ENCODE measurements at places on chromosomes 5 and 9.
A peak's percentile ranks its signal among the peaks of the same experiment; 100 is the strongest.

- peak; percentile 17 for DNase-seq
Measured at GRCh38 chr5:127441799-127442484, 75.5 kb upstream of the PRRC1 start.

DNA sequence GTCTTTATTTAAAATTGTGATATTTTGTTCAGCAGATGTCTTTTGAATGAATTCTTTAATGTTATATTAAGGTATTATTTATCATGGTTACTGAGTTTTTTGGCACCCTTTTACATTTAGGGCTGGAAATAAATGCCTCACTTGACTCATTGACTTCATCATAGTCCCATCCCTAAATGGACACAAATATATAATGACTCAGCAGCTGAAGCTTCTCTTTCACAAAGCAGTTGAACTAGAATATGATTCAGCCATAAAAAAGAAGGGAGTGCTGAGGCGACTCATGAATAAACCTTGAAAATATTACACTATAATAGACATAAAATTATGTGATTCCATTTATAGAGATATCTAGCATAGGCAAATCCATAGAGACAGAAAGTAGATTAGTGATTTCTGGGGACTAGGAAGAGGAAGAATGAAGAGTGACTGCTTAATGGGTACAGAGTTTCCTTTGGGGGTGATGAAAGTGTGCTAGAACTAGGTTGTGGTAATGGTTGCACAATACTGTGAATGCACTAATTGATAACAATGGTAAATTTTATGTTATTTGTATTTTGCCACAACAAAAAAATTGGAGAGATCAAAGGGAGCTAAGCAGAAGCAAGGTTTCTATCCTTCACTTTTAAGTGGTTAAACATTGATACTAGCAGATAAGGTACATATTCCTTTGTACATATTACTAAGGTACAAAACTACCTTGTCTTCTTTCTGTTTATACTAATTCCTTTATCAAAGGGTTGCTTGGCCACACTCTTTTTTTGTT is 449.6 kb downstream of the NTRK2 start:
- no peak for DNase-seq

- DNase-seq, result no peak
Measured at GRCh38 chr9:36940500-36940853, 93.6 kb downstream of the PAX5 start.

DNA sequence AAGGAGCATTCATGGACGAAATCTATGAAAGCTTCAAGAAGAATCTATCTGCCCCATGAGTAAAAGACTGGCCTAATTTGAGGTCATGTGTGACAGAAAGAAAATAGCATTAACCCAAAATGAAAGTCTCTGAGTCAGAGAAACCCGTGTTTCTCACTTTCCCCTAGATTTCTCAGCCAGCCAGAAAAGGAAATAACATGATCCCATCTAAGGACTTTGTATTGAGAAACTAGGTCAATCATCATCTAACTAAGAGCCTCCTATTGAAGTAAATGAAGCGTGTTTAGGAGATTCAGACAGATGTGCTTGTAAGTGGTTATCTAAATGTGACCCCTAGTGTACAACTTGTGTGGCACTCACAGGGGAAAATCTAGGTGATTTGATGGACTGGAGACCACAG is 77.3 kb upstream of the ZNF366 start:
- DNase-seq, result peak; percentile 32

DNA sequence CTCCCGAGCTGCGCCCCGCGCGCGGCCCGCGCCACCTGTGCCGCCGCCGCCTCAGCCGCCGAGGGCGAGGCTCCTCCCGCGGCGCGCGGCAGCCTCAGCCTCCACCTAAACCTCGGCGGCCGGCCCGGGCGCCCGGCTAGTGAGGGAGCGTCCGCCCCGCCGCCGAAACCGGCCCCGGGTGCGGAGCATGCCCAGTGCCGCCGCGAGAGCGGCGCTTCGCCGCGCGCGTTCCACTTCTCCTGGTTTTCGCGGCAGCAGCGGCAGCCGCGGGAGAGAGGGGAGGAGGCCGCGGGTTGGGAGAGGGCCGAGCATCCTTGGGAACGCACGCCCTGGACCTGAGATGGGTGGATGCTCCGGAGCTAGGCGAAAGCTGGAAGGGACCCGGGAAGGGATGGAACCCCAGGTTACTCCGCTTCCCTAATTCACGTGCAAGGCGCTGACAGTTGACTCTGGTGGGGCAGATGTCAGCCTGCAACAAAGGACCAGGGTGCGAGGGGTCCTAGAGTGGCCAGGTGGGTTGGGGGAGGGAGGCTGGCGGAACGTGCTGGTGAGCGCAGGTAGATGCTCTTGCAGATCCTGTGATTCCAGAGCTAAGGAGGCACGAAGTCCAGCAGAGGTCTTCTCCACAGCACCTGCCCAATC is at the start of gene CTNND2:
Gene CTNND2 (minus strand): TSS at position 182 of the 642 bp plus-strand sequence. CDS start 593 bp downstream, outside the sequence.
- peak; percentile 1 for DNase-seq

DNA sequence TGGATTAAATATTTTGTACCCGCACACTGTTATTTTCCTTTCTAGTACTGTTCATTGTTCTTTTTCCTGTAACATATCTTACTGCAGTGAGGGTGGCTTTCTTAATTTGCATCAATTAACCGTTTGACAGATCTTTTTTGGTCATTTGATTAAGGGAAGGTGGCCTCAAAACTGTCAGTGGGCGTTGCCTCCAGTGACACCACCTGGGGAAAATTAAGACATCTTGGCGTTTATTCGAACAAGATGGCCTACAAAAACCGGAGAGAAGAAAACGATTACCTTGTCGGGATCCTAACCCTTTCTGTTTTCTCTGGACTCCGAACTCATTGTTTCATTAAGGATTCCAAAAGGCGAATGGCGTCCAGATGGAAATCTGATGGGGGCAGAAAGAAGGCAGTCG is 2.0 kb downstream of the BASP1 start:
- no peak for DNase-seq

DNA sequence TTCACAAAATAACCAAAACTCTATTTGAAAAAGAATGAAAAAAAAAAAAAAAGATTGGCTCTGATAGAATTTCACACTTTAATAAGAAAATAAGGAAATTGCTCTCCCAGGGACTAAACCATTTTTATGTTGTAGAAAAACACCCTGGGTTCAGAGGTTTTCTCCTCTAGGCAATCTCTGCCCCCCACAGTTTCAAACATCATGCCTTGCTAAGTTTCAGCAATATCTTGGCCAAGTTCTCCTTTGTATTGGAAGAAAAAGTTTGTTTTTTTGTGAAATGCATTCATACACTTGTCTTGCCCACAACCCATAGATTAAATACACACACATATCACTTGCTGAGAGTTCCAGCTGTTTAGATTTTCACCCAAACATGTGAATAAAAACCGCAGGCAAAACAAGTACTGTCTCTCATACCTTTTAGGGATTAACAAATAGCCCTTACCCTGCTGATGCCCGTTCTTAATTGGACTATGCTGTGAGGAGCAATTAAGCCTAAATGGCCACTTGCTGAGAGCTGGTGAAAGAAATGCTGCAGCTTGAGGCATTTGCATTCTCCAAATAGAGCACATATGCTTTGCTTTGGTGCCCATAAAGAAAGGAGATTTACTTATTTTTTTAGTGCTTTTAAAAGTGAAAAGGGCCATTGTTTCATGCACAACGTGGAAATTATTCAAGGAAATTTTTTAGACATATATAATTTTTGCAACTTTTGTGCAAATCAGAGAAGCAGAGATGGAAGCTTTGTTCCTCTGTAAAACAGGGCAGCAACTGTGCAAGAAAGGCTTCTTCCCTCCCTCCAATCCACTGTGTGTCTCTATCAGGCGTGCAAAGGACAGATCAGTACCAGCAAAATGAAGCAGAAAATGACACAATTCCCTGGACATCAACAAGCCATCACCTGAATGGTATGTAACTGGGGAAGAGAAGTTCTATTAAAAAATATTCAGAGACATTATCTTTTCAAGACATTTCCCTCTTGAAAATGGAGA is 262.4 kb upstream of the KIF2A start:
- DNase-seq, result no peak

- peak; percentile 53 for DNase-seq
Measured at GRCh38 chr5:52846182-52846842, 58.6 kb downstream of the ITGA1 start.

DNA sequence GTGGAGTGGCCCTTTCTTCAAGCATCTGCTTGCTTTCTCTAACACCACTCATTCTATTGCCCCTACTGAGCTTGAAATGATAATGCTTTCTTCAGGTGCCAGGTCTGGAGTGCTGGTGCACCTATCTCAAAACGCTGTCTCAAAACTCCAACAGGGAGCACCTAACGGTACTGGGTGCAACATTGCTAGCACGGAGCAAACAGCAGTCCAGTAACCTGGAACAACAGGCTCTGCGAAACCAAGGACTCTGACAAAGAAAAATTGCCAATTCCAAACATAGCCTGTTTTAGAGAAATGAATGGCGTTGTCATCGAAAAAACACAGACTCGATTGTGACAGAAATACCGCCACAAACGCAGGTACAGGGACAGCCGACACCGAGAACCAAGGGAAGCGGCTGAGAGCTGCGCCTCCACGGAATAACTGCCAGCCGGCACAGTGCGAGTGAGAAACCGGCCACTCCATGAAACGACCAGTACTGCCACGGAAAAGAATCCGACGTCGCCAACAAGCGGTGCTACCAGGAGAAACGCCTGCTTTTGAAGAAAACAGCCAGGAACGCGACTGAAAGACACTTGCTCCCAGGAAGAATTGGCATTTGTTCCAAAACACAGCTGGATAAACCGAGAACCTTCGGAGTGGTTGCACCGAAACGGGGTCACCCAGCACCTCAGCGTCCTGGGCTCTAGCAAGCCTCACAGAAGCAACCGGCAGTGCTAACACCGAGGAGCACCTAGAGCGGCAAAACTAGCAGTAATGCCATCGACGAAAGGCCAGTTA is 3.1 kb downstream of the ANXA2R start:
- DNase-seq, result peak; percentile 58

- no peak for DNase-seq
Measured at GRCh38 chr9:126131066-126132010, 195.3 kb upstream of the MVB12B start.

DNA sequence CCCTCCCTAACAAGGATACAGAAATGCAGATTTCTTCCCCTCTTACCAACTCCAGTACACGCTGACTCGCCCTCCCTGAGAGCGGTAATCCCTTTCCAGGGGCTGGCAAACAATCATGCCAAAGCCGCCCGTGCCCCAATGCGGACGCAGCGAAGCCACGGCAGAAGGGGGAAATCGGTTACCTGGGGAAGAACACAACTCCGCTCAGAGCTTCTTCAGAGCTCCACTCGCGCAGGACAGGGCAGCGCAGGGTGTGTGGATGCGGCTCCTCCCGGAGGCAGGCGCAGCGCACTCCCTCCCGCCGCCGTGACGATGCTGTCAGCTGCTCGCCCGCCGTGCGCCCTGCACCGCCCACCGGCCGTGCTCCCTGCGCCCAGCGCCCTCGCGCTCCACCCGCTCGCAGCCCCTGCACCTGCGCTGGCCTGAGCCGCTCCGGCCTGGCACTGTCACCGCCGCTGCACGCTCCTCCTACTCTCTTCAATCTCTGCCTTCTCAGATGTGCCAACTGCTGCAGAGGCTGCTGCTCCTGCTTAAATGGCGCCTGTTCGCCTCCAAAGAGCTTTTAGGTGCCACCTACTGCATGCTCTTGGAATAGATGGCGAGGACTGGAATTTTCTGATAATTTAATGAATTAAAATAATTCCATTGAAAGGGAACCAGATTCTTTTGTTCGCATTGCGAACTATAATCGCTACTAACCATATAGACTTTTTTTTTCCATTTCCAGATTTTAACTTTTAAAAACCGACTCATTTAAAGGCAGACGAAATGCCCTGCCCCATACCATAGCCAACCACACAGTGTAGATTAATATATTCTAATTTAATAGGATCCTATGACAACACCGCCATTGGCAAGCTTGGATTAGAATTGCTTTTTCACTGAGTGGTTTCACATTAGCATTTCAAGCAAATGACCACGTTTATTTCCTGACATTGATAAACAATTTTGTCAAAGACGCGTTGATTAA is at the start of gene DIRAS2:
Gene DIRAS2 (minus strand): TSS at position 255 of the 970 bp plus-strand sequence. CDS start 28,997 bp downstream, outside the sequence.
- peak; percentile 38 for DNase-seq

DNA sequence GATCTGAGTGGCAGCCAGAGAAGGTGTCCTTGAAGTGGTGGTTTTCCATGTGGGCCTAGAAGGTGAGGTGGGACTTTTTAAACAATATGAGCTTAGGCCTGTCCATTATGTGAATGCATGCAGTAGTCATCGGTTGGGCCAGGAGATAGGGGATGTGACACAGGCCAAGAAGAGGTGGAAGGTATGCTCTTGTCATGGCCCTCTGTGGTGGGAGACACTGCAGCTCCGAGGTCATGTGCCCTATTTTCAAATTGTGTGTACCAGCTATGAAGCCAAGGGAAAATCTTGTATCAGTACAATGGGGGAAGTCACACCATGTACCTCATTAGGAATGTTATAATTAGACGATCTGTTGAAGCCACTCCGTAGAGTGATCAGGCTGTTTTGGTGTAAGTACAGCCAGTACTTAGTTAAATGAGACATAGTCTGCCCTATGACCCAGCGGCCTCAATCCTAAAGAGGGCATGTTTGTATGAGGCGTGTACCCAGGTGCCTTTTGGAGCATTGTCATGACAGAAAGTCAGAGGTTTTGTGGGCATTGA is 280.1 kb downstream of the MAST4 start:
- DNase-seq, result no peak

DNA sequence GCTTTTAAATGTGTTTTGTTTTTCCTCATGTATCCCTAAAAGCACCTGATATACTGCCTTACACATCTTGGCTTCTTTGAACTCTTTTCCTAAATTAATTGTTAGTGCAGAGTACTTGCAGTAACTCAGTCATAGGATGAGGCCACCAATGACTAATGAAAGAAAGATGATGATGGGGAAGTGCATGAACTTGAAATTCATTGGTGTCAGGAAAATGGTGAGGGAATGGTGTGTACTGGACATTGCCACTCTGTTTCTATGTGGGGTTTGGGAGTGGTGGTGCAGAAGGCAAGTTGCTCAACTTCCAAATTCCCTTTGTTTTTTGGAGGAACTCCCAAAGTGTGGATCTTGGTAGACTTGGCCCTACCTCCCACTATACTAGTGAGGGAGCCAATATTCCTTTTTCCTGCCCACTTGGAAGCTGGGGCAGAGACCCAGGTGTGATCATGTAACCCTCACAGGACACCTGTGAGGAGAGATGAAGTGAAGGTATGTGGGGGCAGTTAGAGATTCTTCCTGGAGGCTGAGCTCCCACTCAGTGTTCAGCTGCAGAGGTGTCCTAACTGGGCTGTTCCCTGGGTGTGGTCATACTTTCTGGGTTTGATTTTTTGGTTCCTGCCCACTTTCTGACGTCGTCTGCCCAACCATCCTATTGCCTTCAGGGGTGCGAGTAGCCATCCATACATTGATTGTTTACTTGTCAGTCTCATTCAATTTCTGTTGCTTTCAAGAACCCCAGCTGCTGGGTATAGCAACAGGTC is 298.5 kb downstream of the MAST4 start:
- no peak for DNase-seq

DNA sequence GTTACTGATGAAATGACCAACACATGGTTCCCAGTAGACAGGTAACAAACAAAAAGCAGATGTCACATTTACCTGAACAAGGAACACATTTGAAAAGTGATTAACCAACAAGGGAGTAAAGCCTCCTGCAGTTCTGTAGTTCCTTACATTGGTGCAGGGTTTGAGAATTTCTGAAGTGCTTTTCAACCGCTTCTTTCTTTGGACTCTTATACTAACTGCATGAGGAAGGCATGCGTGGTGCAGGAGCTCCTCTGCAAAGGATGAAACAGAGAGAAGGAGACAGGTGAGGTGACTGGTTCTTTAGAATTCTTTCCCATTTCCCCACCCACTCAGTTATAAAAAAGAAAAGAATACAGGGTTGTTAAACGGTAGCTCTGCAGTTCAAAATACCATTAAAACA is 4.6 kb upstream of the IL9 start:
- no peak for DNase-seq

Data from EH (cell line).